ENCODE measurements at places on chromosomes 4 and X.

DNA sequence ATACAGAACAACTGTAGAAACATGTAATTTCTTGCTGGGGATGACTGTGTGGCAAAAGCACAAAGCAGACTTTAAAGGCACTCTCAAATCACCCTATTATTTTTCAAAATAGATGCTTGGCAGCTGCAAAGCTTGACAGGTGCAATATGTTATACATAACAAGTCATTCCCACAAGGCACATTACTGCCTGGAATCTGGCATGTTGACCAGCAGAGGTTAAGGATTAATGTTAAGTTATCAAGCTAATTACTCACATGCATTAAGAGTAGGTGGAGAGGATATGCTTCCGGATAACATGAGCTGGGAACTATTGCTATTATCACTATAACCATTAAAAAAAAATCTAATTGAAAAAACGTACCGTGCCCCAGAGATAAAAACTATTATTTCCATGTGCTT is 17.8 kb downstream of the ANOS1 start:
- no peak for DNase-seq

DNA sequence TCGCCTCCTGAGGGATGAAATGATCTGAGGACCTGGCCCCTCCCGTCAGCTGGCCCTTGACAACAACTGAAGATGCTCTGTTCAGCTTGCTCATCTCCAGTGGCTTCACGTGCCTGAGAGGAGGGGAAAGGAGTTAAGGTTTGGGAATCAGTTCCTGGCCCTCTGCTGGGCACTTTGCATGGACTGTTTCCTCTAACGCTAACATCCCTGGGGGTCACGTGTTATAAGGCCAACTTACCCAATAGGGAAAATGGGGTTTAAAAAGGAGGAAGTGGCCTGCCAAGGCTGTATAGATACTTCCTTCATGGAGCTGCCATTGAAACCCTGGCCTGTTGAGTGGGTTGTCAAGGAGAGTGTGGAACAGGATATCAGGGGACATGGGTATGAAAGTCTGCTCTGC is 65.6 kb downstream of the OR13H1 start:
- DNase-seq, result no peak

DNA sequence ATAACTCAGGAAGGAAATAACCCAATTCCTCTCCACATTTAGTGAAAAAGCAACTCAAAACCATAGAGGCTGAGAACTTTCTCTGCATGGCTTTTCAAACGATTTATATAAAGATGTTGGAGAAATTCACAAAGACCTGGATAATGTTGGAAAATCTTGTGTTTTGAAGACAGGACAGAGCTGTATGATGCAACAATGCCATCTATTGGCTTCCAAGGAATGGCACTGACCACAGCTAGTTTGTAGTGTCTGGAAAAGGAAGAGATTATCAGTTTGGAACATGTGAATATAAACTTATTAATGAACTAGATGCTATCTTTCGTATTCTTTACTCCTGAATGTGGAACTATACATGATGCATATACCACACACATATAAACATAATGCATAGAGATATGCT is 503.6 kb downstream of the IL1RAPL1 start:
- no peak for DNase-seq

DNA sequence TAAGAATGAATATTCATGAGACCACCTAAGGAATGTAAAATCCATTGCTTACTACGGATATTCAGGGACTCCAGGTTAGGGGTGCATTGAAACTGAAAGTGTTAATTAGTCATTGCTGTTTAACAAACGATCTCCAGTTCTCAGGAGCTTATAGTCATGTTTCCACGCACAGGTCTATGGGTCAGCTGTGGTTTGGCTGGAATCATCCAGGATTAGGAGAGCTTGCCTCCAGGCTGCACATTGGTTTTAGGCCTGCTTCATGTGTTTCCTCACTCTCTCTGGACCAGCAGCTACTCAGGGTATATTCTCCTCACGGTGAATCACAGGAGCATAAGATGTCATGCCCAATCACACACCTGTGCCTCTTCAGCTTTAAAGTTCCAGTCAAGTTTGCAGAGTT is 98.9 kb downstream of the ATXN3L start:
- DNase-seq, result no peak

- no peak for DNase-seq
Observed at GRCh38 chrX:152299787-152300186, 151.3 kb downstream of the GABRA3 start.
